Activated CD4-positive, alpha-beta T cell treated with anti-CD3 and anti-CD28 coated beads, Interleukin-2, Interleukin-4, amounts not matched to agents 100 ng/mL and 50 ng/mL, durations not matched to agents 16 hours and 8 hours (primary cell): ENCODE measurements at places on chromosomes 6 and 20.

- no peak for DNase-seq
Observed at GRCh38 chr6:157953580-157954091, 28.0 kb upstream of the SYNJ2 start.

GRCh38 chr20:31816221-31816620 is 2.9 kb upstream of the MYLK2 start:
- DNase-seq, result no peak

DNA sequence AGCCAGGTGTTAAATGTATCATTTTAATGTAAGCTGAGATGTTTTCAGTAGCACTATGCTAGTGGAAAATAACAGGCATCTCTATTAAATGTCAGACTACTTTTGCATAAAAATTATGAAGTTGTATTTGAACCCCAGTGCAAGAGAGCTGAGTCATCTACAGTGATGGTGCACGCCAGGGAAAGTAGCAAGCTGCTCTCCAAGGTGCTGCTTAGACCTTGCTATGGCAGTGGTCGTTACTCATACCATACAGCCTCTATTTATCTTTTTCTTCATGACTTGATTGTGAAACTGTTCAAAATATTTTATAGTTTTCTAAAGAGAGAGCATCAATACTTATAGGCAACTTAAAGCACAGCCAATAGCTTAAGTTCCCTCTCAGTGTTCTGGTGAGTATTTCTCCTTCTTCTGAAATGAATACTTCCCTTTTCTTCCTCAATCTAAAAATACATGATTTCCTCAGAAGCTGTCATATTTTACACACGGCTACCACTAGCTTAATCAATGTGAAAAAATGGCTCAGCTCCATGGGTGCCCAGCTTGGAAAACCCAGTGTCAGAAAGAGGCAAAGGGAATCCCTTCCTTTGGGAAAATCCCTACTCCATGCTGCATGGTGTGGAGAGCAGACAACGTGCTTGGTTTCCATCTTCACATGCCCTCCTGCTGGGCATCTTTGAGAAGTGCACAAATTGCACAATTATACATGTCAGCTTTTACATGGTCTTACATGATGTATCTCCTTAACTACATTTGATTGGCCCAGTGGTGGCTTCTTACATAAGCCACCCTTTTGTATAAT is 105.6 kb downstream of the ELOVL4 start:
- peak; percentile 9 for DNase-seq

DNA sequence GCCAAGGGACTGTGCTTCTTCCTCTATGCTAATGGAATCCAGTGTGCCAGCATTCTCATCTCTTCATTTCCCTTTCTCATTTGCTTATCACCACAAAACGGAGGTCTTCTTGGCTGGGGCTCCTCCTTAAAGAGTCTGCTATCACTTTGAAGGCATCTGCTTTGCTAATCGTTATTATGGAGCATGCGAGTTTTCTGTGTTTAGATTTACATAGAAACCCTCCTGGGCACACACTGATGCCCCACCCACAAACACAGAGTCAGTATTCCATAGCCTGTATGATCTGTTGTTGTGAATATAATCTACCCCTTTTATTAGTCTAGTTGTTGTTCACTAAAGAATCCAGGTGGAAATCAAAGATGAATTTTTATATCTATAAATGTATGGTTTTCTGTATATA is 83.4 kb upstream of the XRN2 start:
- DNase-seq, result no peak

- DNase-seq, result no peak
Observed at GRCh38 chr6:158461954-158462353, 97.9 kb upstream of the TMEM181 start.

DNA sequence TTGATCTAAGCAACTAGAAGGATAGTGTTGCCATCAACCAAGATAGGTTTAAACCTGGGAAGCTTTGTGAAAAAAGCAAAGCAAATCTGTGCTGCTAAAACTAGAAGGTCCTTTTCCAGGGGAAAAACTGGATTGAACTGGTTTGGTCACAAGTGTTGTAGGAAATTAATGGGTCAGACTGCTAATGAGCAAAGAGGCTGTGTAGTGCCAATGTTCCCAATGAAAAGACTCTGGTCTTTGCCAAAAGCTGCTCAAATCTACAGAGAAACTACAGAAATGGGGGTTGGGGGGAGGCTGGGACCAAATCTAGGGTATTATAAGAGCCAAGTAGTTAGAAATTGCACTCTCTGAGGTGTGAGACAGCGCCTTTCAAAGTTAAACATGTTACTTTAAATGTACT is 85.0 kb downstream of the PLCG1 start:
- DNase-seq, result no peak

DNA sequence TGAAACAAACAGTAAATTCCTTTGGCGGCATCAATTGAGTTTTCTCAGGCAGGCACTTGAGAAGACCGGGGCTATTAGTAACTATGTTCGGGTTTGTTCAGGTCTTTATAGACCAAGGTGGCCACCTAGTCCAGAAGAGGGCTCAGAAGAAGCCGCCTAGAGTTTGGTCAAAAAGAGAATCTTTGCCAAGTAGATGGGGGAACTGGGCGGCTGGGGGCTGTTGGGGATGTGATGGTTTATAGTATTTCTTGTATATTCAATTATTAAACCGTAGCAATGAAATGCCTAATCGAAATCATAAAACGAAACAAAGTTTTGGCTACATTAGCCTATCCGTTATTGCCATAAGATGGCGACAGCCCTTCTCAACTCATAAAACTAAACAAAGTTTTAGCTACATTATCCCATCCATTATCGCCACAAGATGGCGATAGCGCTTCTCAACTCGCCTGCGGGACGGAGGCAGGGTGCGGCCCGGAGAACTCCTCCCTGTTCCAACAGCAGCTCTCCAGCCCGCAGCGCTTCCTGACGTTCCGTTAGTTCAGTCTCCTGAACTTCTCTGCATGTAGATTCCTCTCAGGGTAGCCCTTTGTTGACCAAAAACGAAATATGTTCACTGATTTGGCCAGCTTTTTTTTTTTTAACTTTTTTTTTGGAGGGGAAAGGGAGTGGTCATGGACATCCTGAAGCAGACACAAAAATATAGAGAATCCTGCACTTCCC is 120.5 kb upstream of the PRSS16 start:
- peak; percentile 91 for DNase-seq

DNA sequence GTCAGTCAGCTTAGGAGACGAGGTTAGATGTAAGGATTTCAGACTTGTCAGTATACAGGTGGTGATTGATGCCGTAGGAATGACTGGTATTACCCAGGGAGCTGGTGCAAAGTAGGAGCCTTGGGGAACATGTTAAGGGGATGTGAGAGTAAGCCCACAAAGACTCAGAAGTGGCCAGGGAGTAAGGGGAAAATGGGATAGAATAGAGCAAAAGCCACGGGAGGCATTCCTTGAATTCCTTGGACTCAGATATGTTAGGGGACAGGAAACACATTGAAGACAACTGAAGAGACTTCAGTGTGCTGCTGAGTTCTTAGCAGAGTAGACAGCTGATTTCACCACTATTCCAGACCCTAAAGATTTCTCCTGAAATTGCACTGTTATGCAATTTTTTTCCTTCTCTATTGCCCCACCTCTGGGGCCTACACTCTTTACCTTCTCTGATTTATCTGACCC is 1.2 kb upstream of the ACAT2 start:
- DNase-seq, result no peak

DNA sequence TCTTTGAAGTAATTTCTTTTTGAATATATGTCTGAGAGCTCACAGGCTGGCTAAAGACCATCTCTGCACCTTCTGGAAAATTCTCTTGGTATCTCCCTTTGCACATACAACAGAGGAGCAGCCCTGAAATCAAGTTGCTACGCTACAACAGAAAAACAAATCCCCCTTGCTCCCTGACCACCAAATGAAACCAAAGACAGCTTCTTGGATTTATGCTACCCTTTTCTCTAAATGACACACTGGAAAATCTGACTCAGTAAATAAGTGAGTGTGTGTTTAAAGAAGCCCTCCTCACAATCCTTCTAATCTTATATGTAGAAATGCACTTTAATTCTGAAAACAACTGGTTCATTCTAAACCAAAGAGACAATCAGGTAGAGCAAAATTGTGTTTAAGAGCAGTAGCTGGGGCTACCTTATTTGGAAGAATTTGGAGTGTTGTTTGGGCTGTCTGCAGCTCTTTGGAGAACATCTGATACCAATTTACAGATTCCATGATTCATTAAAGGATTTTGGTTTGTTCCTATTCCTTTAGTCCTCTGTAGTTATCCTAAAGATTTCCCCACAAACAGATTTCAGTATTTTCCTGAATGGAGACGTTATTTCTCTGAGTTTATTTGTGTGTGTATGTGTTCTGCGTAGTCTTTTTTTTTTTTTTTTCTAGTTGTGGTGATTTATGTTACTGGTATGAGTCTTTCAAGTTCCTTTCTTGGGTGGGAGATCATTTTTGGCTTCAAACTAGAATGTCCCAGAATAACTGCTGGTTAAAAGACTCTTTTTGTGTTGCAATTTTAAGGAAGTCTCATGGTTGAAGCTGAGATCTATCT is 36.4 kb upstream of the UTRN start:
- DNase-seq, result peak; percentile 87

DNA sequence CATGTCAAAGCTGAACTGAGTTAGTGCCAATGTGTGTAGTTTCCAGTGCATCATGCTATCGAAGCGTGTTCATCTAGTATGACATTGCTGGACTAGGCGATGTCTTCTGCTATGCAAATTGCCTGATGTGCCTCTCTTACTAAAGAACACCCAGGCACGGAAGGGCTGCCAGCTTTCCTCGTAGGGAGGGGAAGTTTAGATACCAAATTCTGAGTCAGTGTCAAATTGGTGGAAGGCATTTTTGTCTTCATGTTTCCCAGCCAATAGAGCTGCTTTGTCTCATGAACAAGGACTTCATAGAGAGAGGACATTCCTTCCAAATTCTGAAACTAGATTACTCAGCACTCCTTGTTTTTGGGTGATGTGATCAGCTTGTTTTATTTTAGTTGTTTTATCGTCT is 320.1 kb downstream of the BTBD3 start:
- DNase-seq, result no peak

GRCh38 chr6:4185419-4185818 is 50.0 kb upstream of the ECI2 start:
- peak; percentile 88 for DNase-seq

GRCh38 chr6:137402143-137402680 is 92.0 kb downstream of the OLIG3 start:
- DNase-seq, result no peak

DNA sequence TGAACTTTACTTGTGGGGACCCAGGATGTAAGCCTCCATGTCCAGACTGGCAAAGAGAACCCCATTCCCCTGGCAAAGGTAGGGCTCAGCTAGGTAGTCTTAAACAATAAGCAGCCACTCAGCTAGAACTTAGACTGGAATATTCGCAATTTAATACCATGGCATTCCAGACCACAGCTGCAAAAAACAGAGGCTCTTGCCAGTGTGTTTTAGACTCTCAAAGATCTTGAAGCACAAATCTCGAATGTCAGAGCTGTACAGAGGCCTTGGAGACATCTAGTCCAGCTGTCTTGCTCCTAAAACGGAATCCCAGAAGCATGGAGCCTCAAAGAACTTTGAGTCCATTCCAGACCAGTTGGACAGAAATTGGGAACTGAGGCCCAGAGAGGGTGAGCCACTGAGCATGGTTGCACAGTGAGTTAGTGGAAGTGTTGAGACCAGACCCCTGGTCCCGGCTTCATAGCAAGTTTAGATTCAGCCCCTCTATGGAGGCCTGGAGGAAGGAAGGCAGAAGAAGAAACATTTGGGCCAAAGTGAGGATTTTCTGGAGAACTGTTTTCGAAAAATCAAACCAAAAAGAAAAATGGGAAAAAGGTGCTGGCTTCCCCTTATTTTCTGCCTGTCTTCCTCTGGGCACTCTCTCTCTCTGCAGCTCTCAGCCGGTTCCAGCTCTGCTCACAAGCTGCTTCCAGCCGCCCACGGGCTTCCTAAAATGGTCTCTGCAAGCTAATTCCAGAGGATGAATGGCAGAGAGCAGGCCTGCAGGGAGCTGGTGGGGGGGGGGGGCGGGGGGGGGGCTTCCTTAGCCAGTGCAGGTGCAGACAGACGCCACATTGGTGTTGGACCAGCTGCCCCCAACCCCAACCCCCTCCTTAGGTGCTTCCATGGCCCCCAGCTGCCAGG is 32.4 kb downstream of the AAR2 start:
- no peak for DNase-seq

- DNase-seq, result no peak
Observed at GRCh38 chr6:408599-409102, 17.1 kb downstream of the IRF4 start.

DNA sequence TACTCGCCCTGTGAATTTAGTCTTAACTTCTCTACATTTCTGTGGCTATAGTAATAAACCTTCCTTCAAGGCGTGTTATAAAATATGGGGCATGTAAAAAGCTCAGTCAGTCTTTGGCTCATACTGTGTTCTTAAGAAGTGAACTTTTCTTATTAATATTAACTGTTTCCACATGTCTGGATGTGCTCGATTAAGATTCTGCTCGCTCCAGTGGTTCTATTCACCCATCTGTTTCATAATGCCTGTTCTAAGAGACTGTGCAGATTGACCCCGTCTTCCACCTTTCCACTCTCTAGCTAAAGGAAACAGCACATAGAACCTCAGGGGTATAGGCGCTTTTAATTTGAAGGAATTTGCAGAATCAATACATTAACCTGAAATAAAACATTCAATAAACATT is 99.9 kb downstream of the L3MBTL3 start:
- DNase-seq, result no peak

DNA sequence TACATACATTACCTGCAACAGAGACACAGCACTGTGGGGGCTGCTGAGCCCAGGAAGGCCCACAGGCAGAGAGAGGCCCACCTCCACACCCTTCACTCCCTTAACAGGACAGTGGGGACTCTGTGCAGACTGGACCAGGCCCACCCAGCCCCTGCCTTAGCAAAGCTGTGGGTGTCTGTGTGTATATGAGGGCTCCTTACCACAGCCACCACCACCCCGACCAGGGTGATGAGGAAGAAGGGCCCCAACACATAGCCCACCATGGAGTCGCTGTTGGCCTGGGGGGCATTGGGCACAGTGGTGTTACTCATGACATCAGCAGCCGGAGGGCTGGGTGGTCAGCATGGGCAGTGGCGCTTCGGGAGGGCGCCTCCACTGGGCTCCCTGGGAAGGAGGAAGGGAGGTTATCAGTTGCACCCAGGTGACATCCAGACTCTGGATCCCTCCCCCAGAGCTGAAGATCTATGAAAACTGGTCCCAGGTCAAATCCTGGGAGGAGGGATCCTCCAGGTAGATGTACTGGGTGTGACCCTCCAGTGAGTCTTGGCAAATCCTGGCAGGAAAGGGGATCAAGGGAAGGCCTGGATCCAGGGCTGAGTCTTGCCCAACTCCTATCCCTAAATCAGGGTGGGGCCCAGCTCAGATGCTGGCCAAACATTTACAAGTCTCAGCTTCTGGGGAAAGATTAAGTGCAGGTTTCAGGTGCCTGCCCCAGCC is 1.2 kb downstream of the SMIM29 start:
- DNase-seq, result no peak

DNA sequence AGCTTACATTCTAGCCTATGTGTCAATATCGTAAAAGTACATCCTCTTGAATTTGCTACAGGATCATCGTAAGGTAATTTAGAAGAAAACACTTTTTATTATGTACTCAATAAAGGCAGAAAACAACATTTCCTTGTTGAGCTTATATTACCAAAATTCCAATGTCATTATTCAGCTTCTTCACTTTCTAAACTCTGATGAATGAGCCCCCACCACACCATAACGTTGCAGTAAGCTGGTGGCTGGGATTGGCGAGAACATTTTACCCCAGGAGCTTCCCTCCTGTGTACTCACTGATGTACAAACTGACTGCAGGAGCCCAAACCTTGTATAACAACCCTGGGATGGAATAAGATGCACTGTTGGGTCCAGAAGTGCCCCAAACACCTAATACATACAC is 238.1 kb upstream of the MARCKS start:
- no peak for DNase-seq
